ENCODE measurements at places on chromosomes 12 and 14.
A peak's percentile ranks its signal among the peaks of the same experiment; 100 is the strongest.

DNA sequence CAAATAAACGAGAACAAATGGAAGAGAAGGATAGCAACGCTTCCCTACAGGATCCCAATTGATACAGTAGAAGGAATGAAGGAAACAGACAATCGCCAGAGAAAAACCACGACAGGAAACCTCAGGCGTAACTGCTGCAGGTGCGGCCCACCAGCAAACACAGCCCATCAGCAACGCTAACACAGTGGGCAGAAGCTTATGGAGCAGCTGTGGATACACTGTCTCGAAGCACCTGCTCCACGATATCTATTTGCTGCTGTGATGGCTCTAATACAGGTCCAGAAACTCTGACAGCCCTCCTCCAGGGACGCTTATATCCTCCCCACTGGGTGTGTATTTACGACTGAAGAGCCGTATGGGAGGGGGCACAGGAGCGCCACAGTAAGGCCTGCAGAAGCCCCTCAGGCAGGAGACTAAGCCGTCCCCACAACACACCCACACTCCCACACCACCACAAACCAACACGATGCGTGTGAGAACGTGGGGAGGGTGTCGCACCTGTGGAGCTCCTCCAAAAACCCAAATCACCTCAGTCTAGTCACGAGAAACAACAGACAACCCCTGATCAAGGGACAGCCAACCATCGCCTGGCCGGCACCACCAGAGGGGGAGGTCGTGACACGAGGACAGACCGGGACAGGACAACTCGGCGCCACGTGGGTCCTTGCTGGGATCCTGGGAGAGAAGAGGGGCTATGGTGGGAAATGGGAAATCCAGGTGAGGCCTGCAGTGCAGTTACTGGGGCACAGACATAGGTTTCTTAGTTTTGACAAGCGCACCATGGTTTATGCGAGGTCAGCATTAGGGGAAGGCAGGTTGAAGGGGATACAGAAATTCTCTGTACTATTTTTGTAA, 24.0 kb downstream of the POLE start:
- DNase-seq, result no peak

DNA sequence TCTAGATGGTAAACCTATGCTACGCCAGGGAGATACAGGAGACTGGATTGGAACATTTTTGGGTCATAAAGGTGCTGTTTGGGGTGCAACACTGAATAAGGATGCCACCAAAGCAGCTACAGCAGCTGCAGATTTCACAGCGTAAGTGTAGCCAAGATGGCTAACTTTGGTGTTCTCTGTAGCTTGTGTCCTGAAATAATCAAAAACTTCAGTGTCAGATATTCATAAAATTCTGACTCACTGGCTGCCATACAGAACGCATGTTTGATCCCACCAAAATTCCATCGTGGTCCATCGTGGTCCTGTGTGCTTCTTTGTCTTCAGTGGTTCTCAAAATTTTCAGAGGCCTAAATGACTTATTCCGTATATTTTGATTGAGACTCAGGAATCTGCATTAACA, 1.3 kb downstream of the STRAP start:
- peak; percentile 8 for DNase-seq

- DNase-seq, result peak; percentile 53
Measured at GRCh38 chr12:56330936-56331490, 2.8 kb downstream of the PAN2 start.

DNA sequence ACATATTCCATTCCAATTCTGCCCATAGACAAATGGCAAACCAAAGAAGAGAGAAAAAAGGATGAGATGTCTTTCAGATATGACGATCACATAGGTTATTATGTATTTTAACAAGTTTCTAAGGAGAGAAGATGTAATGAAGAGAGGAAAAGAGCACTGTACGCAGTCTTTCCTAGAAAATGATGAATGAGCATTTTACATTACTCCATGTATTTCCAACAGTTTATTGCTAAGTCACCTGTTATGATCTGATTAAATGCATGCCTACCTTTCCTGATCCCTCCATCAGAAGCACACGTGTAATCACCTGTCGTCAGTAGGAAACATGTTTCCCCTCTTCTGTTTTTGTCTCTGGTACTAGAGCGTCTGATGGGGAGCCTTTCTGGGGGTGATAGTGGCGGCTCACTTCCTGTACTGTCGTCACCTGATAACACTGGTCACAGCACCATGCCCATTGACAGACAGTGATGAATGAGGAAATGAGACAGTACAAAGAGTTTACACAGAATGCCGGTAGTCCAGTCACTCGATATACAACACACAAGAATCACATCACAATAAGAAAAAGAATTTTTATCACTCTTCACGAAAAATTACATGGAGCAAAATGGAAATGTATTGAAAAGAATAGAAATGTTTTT, 161.6 kb downstream of the KCNC2 start:
- no peak for DNase-seq

GRCh38 chr14:24146978-24147760, at the start of gene RNF31:
TSS of gene RNF31 (plus strand) at chr14:24147498. CDS start at chr14:24147699, 201 bp downstream.
- peak; percentile 95 for DNase-seq

- DNase-seq, result peak; percentile 85
Measured at GRCh38 chr12:87820524-87821202, 208.5 kb downstream of the C12orf50 start.

- no peak for DNase-seq
Measured at GRCh38 chr12:67795236-67795635, 146.7 kb downstream of the DYRK2 start.

GRCh38 chr12:132726386-132726785, 15.7 kb downstream of the PGAM5 start:
- DNase-seq, result no peak

Data from bronchial epithelial cell (primary cell).